ENCODE measurements at places on chromosomes 16 and 17.

DNA sequence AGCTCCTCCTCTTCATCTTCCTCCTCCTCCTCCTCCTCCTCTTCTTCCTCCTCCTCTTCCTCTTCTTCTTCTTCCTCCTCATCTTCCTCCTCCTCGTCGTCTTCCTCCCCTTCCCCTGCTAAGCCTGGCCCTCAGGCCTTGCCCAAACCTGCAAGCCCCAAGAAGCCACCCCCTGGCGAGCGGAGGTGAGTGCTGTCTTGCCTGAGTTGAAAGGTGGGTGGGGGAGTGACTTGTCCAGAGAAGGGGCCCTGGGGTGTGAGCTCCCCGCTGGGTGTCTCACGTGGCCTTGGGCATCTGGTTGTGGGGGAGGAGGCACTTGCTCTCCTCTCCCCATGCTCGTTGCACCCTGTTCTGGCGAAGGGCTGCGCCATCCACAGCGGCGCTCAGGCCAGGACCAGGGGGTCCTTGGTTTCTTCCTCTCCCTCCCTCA lies 8.0 kb downstream of the ELOB start:
- no peak for DNase-seq

DNA sequence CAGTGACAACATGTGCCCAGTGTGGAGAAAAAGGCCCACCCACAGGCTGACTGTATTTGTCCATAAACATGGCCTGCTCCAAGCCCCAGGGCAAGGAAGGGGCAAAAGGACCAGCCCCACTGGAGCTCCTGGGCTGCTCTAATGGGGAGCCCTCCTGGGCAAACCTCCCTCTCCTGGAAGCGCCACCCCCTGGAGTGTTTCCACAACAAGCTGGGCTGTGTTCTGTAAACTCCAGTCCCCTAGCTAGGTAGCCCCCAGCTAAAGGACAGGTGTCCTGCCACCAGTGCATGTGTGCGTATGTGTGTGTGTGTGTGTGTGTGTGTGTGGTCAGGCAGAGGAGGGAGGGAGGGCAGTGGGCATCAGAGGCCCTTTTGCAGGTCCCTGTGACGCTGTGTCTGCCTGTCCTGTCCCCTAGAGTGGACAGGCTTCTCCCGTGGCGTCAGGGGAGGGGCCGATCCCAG lies 11.3 kb upstream of the STAC2 start:
- no peak for DNase-seq

GRCh38 chr16:17305694-17306093 lies 165.1 kb downstream of the XYLT1 start:
- no peak for DNase-seq

DNA sequence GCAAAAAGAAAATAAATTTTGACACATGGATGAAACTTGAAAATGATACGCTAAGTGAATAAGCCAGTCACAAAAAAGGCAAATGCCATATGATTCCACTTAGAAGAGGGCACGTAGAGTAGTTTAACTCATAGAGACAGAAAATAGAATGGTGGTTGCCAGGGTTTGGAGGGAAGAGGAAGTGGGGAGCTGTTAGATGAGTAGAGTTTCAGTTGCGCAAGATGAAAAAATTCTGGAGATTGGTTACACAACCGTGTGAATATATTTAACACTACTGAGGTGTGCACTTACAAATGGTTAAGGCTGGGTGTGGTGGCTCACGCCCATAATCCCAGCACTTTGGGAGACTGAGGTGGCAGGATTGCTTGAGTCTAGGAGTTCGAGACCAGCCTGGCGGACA lies 93.4 kb upstream of the TMEM132E start:
- no peak for DNase-seq

GRCh38 chr17:72761431-72761830 lies 331.1 kb downstream of the SLC39A11 start:
- no peak for DNase-seq

DNA sequence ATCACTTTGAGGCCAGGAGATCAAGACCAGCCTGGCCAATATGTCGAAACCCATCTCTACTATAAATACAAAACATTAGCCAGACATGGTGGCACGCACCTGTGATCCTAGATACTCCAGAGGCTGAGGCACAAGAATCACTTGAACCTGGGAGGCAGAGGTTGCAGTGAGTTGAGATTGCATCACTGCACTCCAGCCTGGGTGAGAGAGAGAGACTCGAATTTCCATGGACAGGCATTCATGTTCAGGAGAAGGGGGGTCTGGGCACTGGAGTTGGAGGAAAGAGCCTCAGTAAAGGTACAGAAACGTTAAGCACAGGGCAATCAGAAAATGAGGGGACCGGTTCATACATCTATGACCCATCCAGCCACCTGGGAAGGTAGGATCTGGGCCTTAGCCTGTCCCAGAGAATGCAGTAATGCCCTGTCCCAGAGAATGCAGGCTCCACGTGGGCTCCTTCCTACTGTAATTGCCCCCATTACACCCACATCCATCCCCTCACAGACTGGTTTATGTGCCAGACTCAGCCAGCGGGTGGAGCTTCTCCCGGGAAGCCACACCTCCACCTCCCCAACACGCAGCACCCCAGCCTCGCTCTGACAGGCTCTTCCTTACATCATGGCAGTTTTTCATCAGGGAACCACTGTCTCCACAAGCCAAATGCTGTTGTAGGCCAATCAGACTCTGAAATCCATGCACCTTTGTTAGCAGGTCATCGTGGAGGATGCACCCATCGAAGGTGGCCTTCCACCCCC lies 21.6 kb upstream of the ARL4D start:
- no peak for DNase-seq

DNA sequence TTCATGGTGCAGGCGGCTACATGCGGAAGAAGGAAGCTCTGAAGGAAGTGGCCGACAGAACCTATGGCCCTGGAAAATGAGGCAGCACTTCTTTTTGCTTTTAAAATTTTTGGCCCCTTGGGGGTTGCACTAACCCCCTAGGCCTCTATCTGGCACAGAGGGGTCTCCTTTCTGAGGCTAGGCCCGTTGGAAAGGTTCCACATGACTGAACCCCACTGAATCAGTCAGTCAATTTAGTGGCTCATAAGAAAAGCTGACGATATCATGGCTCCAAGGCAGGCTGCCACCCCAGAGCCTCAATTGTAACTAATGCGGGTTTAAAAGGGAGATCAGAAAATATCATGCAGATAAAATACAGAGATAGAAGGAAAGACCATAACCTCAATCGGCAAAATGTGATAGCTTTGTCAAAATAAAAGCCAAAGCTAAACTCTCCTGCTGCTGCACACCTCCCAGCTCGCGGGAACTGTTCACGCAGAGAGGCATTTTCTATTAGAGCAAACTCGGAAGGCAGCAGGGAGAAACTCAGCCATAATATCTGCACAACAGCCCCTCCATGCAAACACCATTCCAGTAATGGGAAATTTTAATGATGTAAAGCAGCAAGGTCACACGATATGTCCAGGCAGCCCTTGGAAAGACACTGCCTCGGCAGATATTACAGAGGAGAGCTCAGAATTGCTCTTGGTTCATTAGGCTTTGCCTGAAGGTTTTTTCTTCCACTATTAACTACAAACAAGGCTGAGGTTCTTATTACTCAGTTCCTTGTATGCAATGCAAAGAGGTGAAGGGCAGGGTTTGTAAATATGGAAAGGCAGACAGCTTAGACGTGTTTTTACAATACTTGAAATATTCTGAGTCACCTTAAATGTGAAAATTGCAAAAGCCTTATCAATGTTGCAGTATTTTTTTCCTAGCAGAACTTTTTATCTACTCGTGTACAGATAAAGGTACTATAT lies 200.4 kb upstream of the PMFBP1 start:
- no peak for DNase-seq

- DNase-seq = no peak
Measured at GRCh38 chr16:12245921-12246720, 269.6 kb downstream of the SNX29 start.

DNA sequence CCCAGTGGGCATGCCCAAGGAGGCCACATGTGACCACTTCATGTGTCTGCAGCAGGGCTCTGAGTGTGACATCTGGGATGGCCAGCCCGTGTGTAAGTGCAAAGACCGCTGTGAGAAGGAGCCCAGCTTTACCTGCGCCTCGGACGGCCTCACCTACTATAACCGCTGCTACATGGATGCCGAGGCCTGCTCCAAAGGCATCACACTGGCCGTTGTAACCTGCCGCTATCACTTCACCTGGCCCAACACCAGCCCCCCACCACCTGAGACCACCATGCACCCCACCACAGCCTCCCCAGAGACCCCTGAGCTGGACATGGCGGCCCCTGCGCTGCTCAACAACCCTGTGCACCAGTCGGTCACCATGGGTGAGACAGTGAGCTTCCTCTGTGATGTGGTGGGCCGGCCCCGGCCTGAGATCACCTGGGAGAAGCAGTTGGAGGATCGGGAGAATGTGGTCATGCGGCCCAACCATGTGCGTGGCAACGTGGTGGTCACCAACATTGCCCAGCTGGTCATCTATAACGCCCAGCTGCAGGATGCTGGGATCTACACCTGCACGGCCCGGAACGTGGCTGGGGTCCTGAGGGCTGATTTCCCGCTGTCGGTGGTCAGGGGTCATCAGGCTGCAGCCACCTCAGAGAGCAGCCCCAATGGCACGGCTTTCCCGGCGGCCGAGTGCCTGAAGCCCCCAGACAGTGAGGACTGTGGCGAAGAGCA lies 4.4 kb downstream of the WFIKKN2 start:
- no peak for DNase-seq

DNA sequence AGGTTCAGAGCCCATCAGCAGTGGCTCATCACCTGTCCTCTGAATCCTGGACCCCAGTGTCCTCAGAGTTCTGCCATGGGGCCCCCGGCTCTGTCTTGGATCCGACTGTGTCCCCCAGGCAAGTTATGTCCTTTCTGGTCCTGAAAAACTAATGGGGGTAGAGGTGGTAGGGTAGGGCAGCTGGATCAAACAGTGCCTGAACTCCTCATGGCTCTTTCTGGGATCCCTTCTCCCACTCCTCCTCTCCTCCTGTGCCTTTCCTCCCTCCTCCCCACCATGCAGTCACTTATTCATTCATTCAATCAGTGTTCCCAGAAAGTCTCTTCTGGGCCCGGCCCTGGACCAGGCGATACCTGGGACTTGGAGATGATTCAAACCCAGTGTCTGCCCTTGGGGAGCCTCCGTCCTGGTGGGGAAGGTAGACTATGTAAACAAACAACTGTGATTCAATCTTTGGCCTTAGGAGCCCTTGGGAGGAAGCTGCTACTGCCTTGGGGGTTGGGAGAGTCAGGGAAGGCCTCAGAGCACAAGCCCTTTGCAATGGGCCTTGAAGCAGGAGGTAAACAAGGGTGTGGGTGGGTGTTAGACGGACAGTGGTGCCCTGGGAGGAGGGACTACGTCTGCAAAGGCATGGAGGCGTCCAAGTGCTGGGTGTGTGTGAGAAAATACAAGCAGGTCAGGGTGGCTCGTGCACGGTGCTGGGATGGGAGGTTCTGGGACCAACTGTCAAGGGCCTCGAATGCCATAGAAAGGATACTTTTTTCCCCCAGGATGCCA lies 6.4 kb upstream of the FAM83G start:
- DNase-seq = peak; percentile 38

- DNase-seq = peak; percentile 50
Measured at GRCh38 chr16:47258874-47259461, 115.2 kb upstream of the NETO2 start.

- DNase-seq = no peak
Measured at GRCh38 chr17:44955674-44956425, 8.3 kb upstream of the KIF18B start.

DNA sequence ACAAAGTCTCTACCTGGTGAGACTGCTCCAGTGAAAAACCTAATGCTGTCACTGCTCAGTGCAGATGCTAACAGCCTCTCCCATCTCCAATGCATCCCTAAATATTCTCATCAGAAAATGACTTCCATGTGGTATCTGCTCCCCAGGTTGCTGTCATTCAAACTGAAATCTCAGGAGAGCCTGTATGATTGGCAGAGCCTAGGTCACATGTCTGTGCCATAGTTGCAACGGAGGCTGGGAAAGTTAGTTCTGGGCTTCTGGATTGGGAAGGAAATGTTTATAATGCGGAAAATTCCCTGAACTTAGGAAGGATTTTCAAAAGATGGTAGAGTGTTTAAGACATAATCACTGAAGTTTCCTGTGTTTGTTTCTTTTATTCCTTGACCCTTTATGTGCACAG lies 206.4 kb upstream of the ZKSCAN2 start:
- DNase-seq = no peak

- peak; percentile 97 for DNase-seq
Measured at GRCh38 chr17:44086364-44087311, 16.1 kb downstream of the G6PC3 start.

- no peak for DNase-seq
Measured at GRCh38 chr16:84507011-84507982, 2.8 kb upstream of the MEAK7 start.

GRCh38 chr17:72489272-72489641 lies 368.4 kb downstream of the SOX9 start:
- DNase-seq = no peak

GRCh38 chr16:2009164-2009711 lies 383 bp downstream of the ZNF598 start:
- DNase-seq = no peak

GRCh38 chr16:19177111-19177739 lies 9.2 kb downstream of the SYT17 start:
- DNase-seq = no peak

DNA sequence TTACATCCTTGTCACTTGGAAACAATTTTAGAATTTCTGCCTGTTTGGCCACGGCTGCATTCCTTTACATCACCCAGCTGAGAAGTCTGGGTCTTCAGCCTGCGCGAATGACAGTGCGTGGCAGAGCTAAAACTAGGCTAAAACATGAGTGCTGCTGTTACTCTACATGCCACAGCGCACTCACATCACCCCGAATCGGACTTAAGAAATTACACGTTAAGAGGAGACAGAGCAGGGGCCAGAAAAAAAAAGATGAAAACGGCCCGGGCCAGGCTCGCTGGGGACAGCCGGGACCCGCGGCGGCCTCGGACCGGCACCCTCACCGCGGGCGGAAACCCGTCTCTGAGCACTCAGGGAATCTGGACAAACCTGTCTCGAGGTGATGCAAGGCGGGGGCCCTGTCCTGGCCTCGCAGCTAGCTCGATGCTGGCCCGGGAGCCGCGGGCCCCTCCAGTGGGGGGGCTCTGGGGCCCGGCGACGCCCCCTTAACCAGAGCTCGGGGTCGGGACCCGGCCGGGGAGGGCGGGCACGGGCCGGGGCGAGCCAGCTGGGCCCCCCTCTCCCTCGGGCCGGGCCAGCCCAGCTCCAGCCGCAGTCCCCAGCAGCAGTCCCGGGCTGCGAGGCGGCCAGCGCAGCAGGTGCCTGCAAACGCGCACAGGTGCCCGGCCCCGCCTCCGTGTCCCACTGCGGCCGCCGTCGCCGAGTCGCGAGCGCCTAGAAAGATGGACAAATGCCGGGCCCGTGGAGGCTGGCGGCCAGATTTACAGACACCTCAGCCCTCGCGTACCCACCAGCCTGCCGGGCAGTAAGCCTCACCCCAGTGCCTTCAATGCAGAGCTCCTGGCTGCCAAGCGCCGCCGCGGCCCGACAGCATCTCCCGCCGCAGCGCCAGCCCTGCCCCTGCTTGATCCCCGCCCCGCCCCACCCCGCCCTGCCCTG lies at the start of gene AKTIP:
TSS of gene AKTIP (minus strand) at position 879 of the 939 bp plus-strand sequence. CDS start 2,950 bp downstream, outside the sequence.
- peak; percentile 62 for DNase-seq

GRCh38 chr17:40671282-40671681 lies 6.3 kb upstream of the KRT222 start:
- DNase-seq = no peak

DNA sequence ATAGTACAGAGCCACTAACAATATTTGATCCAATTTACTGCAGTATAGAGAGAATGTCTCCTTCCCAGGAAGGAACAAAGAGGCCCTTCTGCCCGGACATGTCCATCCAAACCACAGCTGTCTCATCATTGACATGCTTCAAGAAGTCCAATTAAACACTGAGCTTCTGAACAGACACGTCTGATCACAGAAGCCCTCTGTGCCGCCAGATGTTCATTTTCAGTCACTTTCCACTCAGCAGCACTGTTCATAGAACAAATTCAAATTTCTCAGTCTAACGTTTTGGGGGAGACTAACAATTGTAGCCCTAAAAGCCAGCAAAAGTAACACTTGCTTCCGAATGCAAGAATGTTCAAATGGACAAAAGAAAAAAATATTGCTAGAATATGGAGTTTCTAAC lies 15.3 kb downstream of the ZC3H7A start:
- DNase-seq = no peak
